Activated naive CD8-positive, alpha-beta T cell treated with anti-CD3 and anti-CD28 coated beads for 36 hours (primary cell): ENCODE measurements at places on chromosomes 1 and 21.

- no peak for DNase-seq
Measured at GRCh38 chr1:69373520-69373919, 194.2 kb upstream of the LRRC7 start.

- DNase-seq: no peak
Measured at GRCh38 chr21:27595716-27596115, 628.8 kb upstream of the ADAMTS5 start.

DNA sequence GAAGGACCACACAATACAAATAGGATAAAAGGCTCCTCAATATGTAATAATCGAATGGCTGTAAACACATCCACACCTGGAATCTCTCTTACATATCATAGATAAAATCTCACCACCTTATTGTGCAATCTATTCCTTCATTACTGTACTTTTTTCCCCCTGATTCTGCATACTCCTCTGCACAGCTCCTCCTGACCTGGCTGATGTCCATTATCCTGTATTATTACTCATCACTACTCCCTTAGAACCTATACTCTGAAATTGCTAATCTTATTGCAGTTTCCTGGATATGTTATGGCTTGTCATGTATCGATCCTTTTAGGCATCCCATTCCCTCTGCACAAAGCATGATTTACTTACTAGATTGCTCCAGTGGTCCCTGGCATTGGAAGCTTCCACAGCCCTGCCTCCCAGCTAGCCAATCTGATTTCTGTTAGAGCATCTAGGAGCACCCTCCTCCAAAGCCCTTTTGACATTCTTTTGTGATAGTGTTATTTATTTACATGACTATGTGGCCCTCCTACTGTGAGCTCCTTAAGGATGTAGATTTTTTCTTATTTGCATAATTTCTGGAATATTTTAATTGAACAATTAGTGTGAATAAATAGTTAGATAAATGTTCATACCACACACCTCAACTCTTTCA is 24.2 kb upstream of the PHGDH start:
- no peak for DNase-seq

- no peak for DNase-seq
Measured at GRCh38 chr1:74586253-74586897, 74.0 kb upstream of the LRRC53 start.

DNA sequence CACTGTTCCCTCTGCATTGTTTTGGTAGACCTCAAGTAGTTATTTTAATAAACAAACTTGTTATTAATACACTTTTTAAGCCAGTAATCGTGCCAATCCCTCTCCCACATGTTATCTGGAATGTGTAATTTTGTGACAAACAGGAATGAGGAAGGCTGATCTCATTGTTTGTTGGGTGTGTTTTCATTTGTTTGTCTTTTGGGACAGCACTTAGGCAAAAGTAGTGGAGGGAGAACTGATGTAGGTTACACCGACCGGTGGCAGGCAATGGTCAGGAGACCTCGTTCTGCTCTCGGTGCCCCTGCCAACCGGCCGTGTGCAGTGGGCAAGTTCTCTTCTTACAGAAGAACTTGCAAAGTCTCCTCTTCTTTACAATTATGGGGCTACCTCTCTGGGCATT is 99.8 kb downstream of the HUNK start:
- DNase-seq: no peak

GRCh38 chr1:36342426-36343185 is 19.2 kb upstream of the EVA1B start:
- peak; percentile 55 for DNase-seq
